Naive thymus-derived CD8-positive, alpha-beta T cell (primary cell): ENCODE measurements at places on chromosomes 2 and 18. TPM values are rescaled to one million over a fixed set of nuclear protein-coding genes. Genes with fewer than 3 reads are reported as not detected.

Gene SPAST
- total RNA-seq = 24.9 TPM

Gene GALNT13
- total RNA-seq = not detected

DNA sequence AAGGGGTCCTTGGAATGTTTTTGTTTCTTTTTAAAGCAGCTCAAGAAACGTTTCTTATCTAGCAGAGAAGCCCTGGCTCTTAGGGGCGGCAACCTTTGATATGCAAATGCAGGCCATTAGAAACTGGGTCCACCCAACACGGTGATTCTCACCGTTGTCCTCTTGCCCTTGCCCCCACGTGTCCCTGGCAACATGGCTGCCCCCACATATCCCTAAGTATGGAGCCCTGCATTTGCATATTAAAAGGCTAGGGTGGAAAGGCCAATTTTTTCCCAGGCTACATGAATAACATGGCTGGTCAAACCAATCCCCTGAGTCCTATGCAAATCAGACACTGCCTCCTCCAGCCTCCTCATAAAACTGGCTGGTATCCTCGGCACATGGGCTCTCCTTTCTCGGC lies 230.1 kb upstream of the SPOPL start:
- H3K4me3 ChIP-seq = no peak overlapping the region
- H3K36me3 ChIP-seq = no peaks in the 10 kb centered on the region
- no peak overlapping the region for H3K27ac ChIP-seq
- H3K4me1 ChIP-seq = no peaks in the 10 kb centered on the region

Gene ASTL
- total RNA-seq = 6.8 TPM

DNA sequence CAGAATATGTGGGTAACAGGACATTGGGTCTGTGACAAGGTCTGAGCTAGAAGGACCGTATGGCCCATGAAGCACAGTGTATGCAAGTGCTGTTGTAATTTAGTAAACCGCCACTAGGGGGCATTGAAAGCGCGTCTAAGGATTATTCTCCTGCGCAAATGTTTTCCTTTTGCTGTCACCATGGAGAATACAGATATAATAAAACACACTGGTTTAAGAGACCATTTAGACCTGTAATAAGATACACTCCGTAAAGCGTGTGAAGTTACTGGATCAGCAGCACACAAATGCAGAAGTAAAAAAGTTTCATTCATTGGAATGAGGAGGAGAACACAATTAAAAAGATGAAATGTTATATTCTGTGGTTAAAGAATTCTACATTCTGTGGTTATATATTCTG lies 272.4 kb downstream of the AGAP1 start:
- no peaks in the 10 kb centered on the region for H3K36me3 ChIP-seq
- no peak overlapping the region for H3K4me3 ChIP-seq
- H3K27me3 ChIP-seq = peaks cover 3% of the 10 kb centered on the region

GRCh38 chr2:119349289-119349688 lies 17.3 kb downstream of the C2orf76 start:
- no peaks in the 10 kb centered on the region for H3K27me3 ChIP-seq
- peak overlapping the region; percentile 61 for H3K27ac ChIP-seq
- DNase-seq = no peak
- H3K36me3 ChIP-seq = no peaks in the 10 kb centered on the region
- no peak overlapping the region for H3K4me3 ChIP-seq

Gene SERPINB3
- total RNA-seq = not detected

DNA sequence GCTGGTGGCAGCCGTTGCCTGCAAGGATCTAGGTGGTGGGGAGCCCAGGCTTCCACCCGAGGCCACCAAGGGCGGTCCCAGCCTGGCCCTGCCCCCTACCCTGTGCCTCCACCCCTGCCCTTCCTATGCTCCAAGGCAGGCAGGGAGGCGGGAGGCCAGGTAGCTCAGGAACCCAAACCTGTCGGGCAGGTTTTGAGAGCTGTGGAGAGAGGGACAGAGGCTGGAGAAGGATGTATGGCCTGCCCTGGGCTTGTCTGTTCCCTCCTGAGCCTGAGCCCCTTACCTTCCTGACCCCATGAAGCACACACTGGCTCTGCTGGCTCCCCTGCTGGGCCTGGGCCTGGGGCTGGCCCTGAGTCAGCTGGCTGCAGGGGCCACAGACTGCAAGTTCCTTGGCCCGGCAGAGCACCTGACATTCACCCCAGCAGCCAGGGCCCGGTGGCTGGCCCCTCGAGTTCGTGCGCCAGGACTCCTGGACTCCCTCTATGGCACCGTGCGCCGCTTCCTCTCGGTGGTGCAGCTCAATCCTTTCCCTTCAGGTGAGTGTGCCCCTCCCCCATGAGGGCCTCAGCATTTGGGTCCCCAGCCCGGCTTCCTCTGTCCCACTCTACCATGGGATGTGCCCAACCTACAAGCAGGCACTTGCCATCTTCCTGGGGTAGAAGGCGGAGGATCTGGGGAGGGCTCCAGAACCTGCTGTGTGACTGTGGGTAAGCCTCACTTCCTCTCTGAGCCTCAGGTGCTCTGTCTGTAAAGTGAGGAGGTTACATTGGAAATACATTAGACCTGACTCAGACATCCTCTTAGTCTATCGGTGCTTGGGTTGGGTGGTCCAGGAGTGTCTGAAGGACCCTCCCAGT lies at the start of gene PROM2:
TSS of gene PROM2 (plus strand) at position 159 of the 860 bp plus-strand sequence. CDS start at position 296, 137 bp downstream.
- H3K27me3 ChIP-seq = no peaks in the 10 kb centered on the region
- H3K36me3 ChIP-seq = no peaks in the 10 kb centered on the region
- DNase-seq = no peak
- H3K4me1 ChIP-seq = no peaks in the 10 kb centered on the region
